Activated CD4-positive, alpha-beta T cell treated with anti-CD3 and anti-CD28 coated beads, Interleukin-2, amount 10 ng/mL, durations not matched to agents 24 days and 14 days (primary cell): ENCODE measurements at places on chromosomes 3 and 15. TPM values are rescaled to one million over a fixed set of nuclear protein-coding genes. Genes with fewer than 3 reads are reported as not detected.

DNA sequence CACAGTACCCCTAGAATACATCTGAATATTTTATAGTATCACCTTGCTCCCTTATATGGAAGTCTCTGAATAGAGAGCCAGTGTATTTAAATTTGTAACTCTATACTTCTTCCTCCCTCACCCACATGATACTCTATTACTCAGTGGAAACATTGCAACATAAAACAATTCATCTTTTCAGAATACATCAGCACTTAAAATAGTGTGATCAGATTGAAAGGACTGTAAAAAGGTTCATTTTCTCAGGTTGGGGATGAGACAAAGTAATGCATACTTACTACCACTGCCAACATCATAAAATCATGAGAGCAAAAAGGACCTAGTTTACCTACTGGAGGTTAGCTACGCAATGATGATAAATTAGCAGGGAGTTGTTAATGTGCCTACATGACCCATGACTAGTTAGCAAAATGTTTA is 13.8 kb upstream of the THRB start:
- H3K36me3 ChIP-seq = no peaks in the 10 kb centered on the region
- no peak overlapping the region for H3K27ac ChIP-seq
- DNase-seq = no peak
- no peaks in the 10 kb centered on the region for H3K27me3 ChIP-seq
- no peaks in the 10 kb centered on the region for H3K4me1 ChIP-seq

- no peak overlapping the region for H3K4me3 ChIP-seq
- H3K27me3 ChIP-seq = peaks cover 10% of the 10 kb centered on the region
- no peak overlapping the region for H3K27ac ChIP-seq
Observed at GRCh38 chr15:101470548-101471239, 18.8 kb downstream of the PCSK6 start.

GRCh38 chr15:36994790-36995189 is 105.6 kb downstream of the MEIS2 start:
- no peaks in the 10 kb centered on the region for H3K4me1 ChIP-seq
- H3K4me3 ChIP-seq = no peak overlapping the region
- DNase-seq = no peak
- H3K36me3 ChIP-seq = no peaks in the 10 kb centered on the region

DNA sequence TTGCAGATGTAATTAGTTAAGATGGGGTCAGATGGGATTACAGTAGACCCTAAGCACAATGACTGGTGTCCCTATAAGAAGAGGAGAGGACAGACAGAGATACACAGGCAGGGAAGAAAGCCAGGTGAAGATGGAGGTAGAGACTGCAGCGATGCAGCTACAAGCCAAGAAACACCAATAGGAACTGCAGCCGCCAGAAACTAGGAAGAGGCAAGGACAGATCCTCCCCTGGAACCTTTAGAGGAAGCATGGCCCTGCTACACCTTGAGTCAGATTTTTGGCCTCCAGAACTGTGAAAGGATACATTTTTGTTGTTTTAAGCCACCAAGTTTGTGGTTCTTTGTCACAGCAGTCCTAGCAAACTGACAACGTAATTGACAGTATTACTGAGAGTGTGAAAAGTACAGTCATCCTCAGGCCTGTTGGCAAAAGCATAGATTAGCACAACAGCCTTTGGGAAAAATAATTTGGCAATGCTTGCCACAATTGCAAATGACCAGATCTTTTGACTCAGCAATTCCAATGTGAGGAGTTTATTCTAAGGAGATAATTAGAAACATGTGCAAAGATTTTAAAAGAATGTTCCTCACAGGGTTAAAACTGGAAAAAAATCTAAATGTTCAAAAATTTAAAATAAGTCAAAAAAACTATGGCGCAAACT is 82.6 kb upstream of the TJP1 start:
- no peaks in the 10 kb centered on the region for H3K4me1 ChIP-seq
- H3K4me3 ChIP-seq = no peak overlapping the region
- H3K27ac ChIP-seq = no peak overlapping the region
- no peaks in the 10 kb centered on the region for H3K36me3 ChIP-seq

DNA sequence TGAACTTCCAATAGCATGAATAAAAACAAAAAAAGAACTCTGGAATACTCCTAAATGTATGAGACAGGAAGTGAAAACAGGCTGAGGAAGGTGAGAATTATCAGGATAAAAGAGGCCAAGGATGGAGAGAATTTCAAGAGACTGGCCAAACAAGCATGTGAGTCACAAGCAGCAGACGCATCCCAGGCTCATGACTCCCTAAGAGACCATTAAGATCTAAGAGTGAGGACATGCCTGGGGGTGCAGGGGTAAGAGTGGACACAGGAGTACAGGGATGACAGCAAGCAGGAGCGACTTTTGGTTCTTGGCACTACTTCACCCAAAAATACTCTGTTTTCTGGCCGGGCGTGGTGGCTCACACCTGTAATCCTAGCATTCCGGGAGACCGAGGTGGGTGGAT is 7.1 kb downstream of the SCAMP2 start:
- DNase-seq = no peak
- no peak overlapping the region for H3K4me3 ChIP-seq
- peaks cover 41% of the 10 kb centered on the region for H3K36me3 ChIP-seq

DNA sequence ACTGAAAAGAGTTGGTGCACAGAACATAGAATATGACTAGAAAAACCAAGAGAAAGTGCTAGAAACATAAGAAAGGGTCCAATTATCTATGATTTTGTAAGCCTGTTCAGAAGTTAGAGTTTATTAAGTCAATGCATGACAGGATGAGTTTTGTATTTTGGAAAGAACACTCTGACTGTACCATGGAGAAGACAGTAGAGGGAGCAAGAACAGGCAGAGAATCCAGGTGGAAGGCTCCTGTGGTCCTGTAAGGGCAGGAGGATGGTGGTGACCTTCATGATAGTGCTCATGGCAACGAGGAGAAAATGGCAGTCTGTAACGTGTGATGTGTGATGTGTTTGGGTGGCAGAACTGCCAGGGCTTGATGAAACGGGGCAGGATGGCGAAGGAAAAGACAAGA is 249.1 kb downstream of the CTNNB1 start:
- no peak overlapping the region for H3K4me3 ChIP-seq
- no peaks in the 10 kb centered on the region for H3K36me3 ChIP-seq
- H3K4me1 ChIP-seq = no peaks in the 10 kb centered on the region
- DNase-seq = no peak
- no peak overlapping the region for H3K27ac ChIP-seq

GRCh38 chr3:53817809-53818208 is 28.4 kb downstream of the CHDH start:
- H3K27me3 ChIP-seq = no peaks in the 10 kb centered on the region
- H3K4me3 ChIP-seq = no peak overlapping the region
- no peak overlapping the region for H3K27ac ChIP-seq
- H3K36me3 ChIP-seq = no peaks in the 10 kb centered on the region

DNA sequence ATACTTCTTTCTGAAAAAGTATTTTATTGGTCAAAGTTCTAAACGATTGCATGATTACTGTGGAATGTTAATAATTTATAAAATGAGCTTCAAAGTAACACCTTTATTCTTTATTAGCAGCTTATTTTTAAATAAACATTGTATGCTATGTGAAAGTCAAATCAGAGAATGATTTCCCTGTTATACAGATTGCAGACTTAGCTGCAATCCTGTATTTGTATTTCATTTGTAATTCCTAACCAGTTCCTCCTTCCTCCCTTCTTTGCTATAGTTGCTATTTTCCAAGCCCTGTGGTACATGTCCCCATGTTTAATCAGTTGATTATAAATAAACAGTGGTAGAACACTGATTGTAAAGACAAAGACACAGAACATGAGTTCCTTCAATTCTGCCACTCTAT is 42.4 kb upstream of the C15orf39 start:
- H3K27ac ChIP-seq = no peak overlapping the region
- peaks cover 5% of the 10 kb centered on the region for H3K27me3 ChIP-seq
- no peak for DNase-seq
- no peak overlapping the region for H3K4me3 ChIP-seq
- H3K4me1 ChIP-seq = peaks cover 2% of the 10 kb centered on the region

GRCh38 chr15:54033869-54034458 is 55.7 kb downstream of the UNC13C start:
- no peaks in the 10 kb centered on the region for H3K36me3 ChIP-seq
- no peak overlapping the region for H3K27ac ChIP-seq
- H3K27me3 ChIP-seq = no peaks in the 10 kb centered on the region
- no peak overlapping the region for H3K4me3 ChIP-seq
- no peaks in the 10 kb centered on the region for H3K4me1 ChIP-seq

- DNase-seq = no peak
- H3K4me3 ChIP-seq = no peak overlapping the region
- no peaks in the 10 kb centered on the region for H3K27me3 ChIP-seq
Observed at GRCh38 chr15:59171067-59171397, 35.6 kb upstream of the LDHAL6B start.

DNA sequence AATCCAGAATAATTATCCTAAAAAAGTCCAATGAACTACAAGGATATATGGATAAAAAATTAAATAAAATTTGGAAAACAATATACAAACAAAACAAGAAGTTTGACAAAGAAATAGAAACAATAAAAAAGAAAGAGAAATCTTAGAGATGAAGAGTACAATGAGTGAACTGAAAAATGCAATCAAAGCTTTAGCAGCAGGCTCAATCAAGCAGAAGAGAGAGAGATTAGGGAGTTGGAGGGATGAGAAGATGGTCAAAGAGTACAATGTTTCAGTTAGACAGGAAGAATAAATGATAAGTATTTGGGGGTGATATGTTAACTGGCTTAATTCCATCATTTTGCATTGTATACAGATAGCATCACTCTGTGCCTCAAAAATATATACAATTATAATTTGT is 29.9 kb downstream of the POLQ start:
- no peak overlapping the region for H3K4me3 ChIP-seq
- H3K27ac ChIP-seq = no peak overlapping the region
- no peak for DNase-seq
- H3K36me3 ChIP-seq = peaks cover 70% of the 10 kb centered on the region
- H3K27me3 ChIP-seq = no peaks in the 10 kb centered on the region
- peaks cover 2% of the 10 kb centered on the region for H3K4me1 ChIP-seq

GRCh38 chr3:192299921-192300320 is 427.4 kb downstream of the FGF12 start:
- DNase-seq = no peak
- H3K27ac ChIP-seq = no peak overlapping the region
- no peak overlapping the region for H3K4me3 ChIP-seq
- H3K36me3 ChIP-seq = no peaks in the 10 kb centered on the region

GRCh38 chr3:151383111-151383510 is 1.4 kb downstream of the P2RY12 start:
- no peak for DNase-seq
- no peak overlapping the region for H3K4me3 ChIP-seq
- H3K36me3 ChIP-seq = no peaks in the 10 kb centered on the region
- H3K27ac ChIP-seq = no peak overlapping the region
- no peaks in the 10 kb centered on the region for H3K27me3 ChIP-seq

- peaks cover 34% of the 10 kb centered on the region for H3K4me1 ChIP-seq
- DNase-seq = peak; percentile 56
- H3K4me3 ChIP-seq = peak overlapping the region; percentile 65
- H3K27ac ChIP-seq = no peak overlapping the region
- H3K27me3 ChIP-seq = peaks cover 48% of the 10 kb centered on the region
Observed at GRCh38 chr15:39582286-39582976, 1.6 kb downstream of the THBS1 start.

DNA sequence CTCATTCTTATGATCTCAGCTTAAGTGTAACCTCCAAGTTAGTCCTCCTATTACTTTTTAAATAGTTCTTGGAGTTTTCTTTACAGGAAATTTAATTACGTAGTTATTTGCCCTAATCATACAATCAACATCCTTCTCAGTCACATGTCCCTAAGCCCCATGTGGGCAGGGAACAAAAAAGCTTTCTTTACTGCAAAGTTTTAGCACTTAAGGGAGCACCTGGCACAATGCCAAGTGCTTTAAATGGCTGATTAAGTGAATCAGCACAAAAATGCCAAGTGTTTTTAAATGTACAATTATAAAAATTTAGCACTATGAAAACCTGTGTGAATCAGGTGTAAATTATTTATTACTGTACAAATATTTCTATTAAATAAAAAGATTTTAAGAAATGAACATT is 445.3 kb downstream of the C3orf38 start:
- H3K36me3 ChIP-seq = no peaks in the 10 kb centered on the region
- no peaks in the 10 kb centered on the region for H3K4me1 ChIP-seq
- no peak for DNase-seq
- no peaks in the 10 kb centered on the region for H3K27me3 ChIP-seq

GRCh38 chr15:63870487-63871209 is 36.9 kb upstream of the HERC1 start:
- no peak overlapping the region for H3K4me3 ChIP-seq
- DNase-seq = no peak
- no peaks in the 10 kb centered on the region for H3K27me3 ChIP-seq

- no peaks in the 10 kb centered on the region for H3K4me1 ChIP-seq
- H3K27ac ChIP-seq = no peak overlapping the region
- H3K4me3 ChIP-seq = no peak overlapping the region
- no peaks in the 10 kb centered on the region for H3K27me3 ChIP-seq
- no peak for DNase-seq
Observed at GRCh38 chr3:11705049-11705448, 61.3 kb upstream of the VGLL4 start.

DNA sequence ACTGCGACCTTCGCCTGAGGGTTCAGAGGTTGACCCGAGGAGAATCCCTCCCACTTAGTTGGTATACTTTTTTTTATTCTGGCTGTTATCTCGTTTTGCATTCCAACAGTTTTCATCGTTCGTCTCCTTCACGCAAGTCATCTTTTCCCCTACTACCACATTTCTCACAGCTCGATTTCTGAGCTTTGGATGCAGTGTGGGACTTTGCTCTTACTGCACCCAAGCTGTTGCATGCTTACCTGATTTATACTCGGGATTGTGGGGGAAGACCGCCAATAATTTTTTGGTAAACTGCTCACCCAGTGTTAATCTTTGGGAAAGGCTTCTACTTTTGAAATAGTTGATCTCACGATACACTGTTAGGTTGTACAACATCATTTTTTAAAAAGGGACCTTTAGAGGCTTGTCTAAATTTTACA is 702 bp downstream of the TBC1D23 start:
- DNase-seq = no peak
- H3K4me1 ChIP-seq = peaks cover 33% of the 10 kb centered on the region
- no peaks in the 10 kb centered on the region for H3K27me3 ChIP-seq
- H3K27ac ChIP-seq = peak overlapping the region; percentile 96
- peak overlapping the region; percentile 98 for H3K4me3 ChIP-seq

Gene LRTM1
- total RNA-seq = not detected in 2 replicates

Gene CYP1A2
- not detected in 2 replicates for total RNA-seq

Gene EEFSEC
- 19.2 and 21.3 TPM in 2 replicates for total RNA-seq

Gene DPPA4
- not detected in 2 replicates for total RNA-seq

Gene SLC41A3
- total RNA-seq = 17.9 and 20.1 TPM in 2 replicates

Gene LACTB
- 15.7 and 18.1 TPM in 2 replicates for total RNA-seq

Gene BNIP2
- 55.1 and 57.2 TPM in 2 replicates for total RNA-seq

Gene RHCG
- not detected in 2 replicates for total RNA-seq

Gene IL12A
- 0.21 and 0.59 TPM in 2 replicates for total RNA-seq

Gene BCL2A1
- 110 and 111 TPM in 2 replicates for total RNA-seq

Gene ACKR2
- total RNA-seq = 0.42 and 0.69 TPM in 2 replicates

Gene BUB1B
- 69.3 and 73.1 TPM in 2 replicates for total RNA-seq
